ENCODE measurements at places on chromosomes 3 and 15.

GRCh38 chr3:185837414-185837813, 12.6 kb upstream of the IGF2BP2 start:
- DNase-seq = no peak

DNA sequence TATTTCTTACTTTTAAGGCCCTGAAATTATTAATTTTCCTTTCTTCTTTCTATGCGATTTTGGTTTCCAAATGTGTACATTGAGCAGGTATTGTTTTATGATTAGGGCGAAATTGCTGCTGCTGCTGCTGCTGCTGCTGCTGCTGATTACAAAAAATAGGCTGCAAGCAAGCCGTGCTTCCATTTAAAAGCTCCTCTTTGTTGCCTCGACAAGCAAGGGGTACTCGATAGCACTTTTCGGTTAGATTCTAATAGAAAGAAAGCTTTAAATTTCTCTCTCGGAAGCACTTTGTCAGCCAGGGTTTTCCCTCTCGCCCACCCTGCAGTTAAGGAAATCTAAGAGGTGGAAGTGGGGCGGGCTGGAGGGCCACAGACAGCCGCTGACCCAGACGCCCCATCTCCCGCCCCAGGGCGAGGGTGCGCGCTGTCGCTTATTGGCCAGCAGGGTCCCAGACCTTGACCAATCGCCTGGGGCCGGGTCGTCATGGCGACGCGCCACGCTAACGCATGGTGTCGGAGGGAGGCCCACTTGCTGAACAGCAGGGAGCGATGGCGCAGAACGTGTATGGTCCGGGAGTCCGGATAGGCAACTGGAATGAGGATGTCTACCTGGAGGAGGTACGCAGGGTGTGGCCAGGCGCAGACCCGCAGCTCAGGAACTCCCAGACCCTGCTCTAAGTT, at the start of gene CFAP161:
TSS of gene CFAP161 (plus strand) at position 489 of the 680 bp plus-strand sequence. CDS start at position 549, 60 bp downstream.
- DNase-seq = peak; percentile 34

DNA sequence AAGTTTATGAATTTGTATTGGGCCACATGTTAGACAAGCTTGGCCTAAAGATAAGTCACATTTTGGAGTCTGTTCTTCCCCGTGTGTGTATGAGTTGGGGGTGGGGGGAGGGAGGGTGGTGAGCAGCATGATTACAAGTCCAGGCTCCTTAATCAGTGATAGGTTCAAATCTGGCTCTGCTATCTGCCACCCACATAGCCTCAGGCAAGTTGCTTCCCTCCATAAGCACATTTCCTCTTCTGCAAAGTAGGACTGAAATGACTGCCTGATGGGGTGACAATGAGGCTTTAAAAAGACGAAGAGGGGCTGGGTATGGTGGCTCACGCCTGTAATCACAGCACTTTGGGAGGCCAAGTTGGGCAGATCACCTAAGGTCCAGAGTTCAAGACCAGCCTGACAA, 1.1 kb upstream of the SPATA12 start:
- no peak for DNase-seq

DNA sequence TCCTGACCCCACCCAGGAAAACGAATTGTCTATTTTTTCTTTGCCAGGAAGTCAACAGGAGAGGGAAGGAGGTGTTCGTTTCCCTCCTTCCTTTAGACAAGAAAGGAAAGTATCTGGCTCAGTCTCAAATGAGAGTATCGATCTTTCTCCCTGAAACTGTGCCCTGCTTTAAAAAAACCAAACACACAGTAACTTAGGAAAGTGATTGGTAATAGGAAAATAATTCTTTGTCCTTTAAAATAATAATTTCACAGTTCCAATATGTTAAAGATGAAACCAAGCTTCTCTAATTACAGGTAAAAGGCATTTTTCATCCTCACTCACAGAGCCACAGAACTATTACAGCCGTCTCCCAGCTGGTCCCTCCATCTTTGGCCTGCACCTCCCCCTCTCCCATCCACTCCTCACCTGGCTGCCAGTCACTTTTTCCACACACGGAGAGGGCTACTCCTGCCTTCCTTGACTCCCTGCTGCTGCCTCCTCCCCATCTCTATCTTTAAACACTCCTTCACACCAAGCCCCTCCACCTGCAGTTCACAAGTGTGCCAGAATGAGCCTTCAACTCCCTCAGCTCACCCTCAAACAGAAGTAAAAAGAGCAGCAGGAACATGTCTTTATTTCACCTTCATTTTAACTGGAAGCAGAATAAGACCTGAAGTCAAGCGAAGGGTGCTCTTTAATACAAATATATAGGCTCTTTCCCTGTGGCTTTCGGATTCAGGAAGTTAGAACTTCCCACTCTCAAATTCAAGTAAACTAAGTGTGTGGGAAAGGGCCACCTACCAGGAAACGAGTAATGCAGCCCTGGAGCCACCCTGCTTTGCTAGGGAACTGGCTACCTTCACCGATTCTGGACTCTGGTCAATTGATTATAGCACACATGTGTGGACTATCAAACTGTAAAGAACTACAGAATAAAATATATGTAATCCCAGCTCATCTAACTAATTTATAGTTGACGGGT, 116.4 kb downstream of the SENP2 start:
- DNase-seq = no peak

Data from stimulated activated CD8-positive, alpha-beta memory T cell treated with anti-CD3 and anti-CD28 coated beads, Interleukin-4, amount 100 ng/mL, for 24 hours (primary cell).